Stomach (tissue), 19 donors: ENCODE measurements at places on chromosomes 16 and 17. TPM values are rescaled to one million over a fixed set of nuclear protein-coding genes. Genes with fewer than 3 reads are reported as not detected.

Gene CEP131
- 75.0 TPM for total RNA-seq

DNA sequence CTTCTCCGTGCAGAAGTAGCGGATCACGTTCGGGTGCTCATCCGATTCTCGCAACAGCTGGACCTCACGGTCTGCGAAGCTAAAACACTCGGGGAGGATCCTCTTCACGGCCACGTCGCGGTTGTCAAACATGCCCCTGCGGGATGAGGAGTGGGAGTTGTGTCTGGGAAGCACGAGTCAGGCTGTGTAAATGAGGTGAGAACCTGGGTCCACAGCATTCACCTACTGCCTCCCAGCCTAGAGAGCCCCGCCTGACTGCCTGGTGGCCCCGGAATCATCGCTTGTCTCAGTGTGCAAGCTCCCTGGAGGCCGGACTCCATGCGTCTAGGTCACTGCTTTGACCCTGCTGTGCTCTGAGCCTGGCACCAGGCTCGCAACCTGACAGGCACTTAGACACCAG, 33.9 kb upstream of the ICAM2 start:
- no peak overlapping the region for H3K4me3 ChIP-seq
- H3K36me3 ChIP-seq: peaks cover 100% of the 10 kb centered on the region
- H3K4me1 ChIP-seq: no peaks in the 10 kb centered on the region
- no peaks in the 10 kb centered on the region for H3K27me3 ChIP-seq
- DNase-seq: no peak

GRCh38 chr16:11270602-11271162, 1.6 kb upstream of the TNP2 start:
- no peaks in the 10 kb centered on the region for H3K4me1 ChIP-seq
- DNase-seq: no peak
- no peaks in the 10 kb centered on the region for H3K27me3 ChIP-seq
- H3K4me3 ChIP-seq: no peak overlapping the region
- H3K27ac ChIP-seq: no peak overlapping the region

Gene ADGRG3
- not detected for total RNA-seq

Gene NUP93
- total RNA-seq: 43.2 TPM

DNA sequence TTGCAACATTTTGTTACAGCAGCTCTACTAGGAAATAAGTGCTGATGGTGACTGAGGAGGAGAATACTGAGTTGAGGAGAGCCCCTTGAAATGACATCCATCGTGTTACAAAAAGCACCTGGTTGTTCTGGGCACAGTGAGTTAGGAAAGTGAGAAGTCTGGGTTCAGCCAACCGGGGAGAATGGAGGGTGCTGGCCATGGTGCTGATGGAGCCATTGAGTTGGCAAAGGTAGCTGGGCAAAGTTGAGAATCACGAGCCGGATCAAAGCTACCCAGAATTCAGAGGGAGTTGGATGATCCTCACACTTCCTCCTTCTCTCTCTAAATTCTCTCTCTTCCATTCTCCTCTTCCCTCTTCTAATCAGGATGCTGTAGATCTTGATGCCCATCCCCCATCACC, 35.0 kb upstream of the ASIC2 start:
- no peaks in the 10 kb centered on the region for H3K27me3 ChIP-seq
- no peak for DNase-seq
- no peaks in the 10 kb centered on the region for H3K4me1 ChIP-seq
- H3K27ac ChIP-seq: no peak overlapping the region

Gene CHRNE
- total RNA-seq: not detected

Gene ABR
- 65.5 TPM for total RNA-seq

DNA sequence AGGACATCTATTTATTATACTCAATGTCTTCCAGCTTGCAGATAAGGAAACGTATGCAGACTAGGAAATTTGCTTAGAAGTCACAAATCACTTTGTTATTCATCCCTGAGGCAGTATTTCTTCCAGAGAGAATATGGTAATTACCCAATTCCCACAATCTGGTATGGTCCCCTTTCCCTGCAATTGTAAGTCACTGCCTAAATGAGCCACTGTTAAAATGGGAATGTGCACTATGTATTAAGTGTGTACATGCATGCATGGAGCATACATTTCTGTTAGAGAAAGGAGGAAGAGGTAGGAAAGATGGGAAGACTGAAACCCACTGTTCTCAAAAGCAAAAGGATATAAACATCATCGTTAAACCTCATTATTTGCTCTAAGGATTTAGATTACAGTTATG, 10.0 kb downstream of the NUFIP2 start:
- H3K4me3 ChIP-seq: peak overlapping the region; percentile 18
- H3K36me3 ChIP-seq: peaks cover 39% of the 10 kb centered on the region
- no peak for DNase-seq
- peaks cover 16% of the 10 kb centered on the region for H3K4me1 ChIP-seq
- no peaks in the 10 kb centered on the region for H3K27me3 ChIP-seq
- H3K27ac ChIP-seq: no peak overlapping the region

Gene CHST6
- total RNA-seq: 0.73 TPM

DNA sequence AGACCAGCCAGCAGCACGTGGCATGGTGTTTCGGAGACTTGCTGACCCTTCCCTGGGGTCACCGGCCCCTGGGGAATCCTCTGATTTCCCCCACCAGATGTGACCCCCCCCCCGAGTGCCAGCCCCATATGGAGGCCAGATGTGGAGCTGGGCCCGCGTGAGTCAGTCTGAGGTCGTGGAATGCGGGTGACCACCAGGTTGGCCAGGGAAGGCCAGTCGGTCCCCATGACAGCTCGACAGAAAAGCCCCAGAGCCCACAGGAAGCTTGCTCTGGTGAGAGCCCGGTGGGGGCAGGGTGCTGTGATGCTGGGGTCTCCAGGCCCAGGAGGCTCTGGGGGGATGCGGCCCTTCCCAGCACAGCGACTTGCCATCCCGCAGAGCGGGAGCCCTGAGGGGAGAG, 209.0 kb downstream of the NTN1 start:
- DNase-seq: no peak
- H3K27me3 ChIP-seq: peaks cover 20% of the 10 kb centered on the region
- H3K36me3 ChIP-seq: no peaks in the 10 kb centered on the region

Gene WDR90
- 27.2 TPM for total RNA-seq

GRCh38 chr16:49093939-49094338, 187.7 kb downstream of the CBLN1 start:
- DNase-seq: no peak
- no peak overlapping the region for H3K27ac ChIP-seq
- no peaks in the 10 kb centered on the region for H3K4me1 ChIP-seq
- H3K4me3 ChIP-seq: no peak overlapping the region
- no peaks in the 10 kb centered on the region for H3K27me3 ChIP-seq
- H3K36me3 ChIP-seq: no peaks in the 10 kb centered on the region

DNA sequence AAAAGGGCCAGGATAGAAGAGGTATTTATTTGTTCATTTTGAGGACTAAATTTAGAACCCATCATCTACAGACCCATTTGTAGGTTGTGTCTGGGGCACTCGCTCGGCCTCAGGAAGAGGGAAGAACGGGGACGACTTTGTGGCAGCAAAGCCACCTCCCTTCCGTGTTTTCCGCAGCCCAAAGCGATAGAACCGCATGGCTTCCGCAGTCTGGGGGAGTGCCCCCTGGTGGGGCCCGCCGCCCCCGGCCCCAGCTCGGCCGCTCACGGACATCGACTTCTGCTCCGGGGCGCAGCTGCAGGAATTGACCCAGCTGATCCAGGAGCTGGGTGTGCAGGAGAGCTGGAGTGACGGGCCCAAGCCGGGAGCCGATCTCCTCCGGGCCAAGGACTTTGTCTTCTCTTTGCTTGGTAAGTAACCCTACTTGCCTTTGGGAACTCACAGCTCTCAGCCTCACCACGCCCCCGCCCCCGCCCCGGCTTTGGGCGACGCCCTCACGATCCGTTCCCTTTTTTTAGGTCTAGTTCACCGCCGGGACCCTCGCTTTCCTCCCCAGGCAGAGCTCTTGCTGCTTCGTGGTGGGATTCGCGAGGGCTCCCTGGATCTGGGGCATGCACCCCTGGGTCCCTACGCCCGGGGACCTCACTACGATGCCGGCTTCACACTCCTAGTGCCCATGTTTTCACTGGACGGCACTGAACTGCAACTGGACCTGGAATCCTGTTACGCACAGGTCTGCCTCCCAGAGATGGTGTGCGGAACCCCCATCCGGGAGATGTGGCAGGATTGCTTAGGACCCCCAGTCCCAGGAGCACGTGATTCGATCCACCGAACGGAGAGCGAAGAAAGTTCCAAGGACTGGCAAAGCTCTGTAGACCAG, 681 bp downstream of the TMEM102 start:
- DNase-seq: peak; percentile 53
- H3K36me3 ChIP-seq: no peaks in the 10 kb centered on the region
- H3K4me3 ChIP-seq: peak overlapping the region; percentile 62
- peak overlapping the region; percentile 79 for H3K27ac ChIP-seq

GRCh38 chr16:68273896-68274295, 9.6 kb downstream of the SLC7A6 start:
- no peak overlapping the region for H3K4me3 ChIP-seq
- H3K36me3 ChIP-seq: peaks cover 14% of the 10 kb centered on the region
- H3K4me1 ChIP-seq: peaks cover 45% of the 10 kb centered on the region

Gene USP6
- total RNA-seq: not detected

Gene NAGS
- total RNA-seq: 0.29 TPM

Gene UTS2R
- total RNA-seq: not detected

Gene AGRP
- total RNA-seq: not detected

DNA sequence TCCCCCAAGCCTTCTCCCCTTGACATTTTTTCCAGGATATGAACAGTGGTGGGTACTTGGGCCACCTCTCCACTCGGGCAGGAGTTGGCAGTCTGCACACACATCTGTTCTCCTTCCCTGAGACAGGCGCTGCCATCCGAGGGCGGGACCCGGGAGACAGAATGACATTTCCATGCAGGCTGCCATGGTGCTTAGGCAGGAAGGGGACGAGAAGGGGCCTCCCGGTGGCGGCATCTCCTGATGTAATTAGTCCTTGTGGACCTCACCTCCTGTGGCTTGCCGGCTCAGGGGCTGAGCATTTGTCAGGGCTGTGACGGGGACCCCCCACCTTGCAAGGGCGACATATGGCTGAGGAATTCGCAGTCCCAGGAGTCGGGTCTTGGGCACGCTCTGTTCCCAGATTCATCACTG, 197.2 kb downstream of the FOXL1 start:
- no peak overlapping the region for H3K4me3 ChIP-seq
- DNase-seq: no peak
- no peaks in the 10 kb centered on the region for H3K36me3 ChIP-seq
- no peaks in the 10 kb centered on the region for H3K27me3 ChIP-seq
- no peak overlapping the region for H3K27ac ChIP-seq

Gene KRTAP4-6
- total RNA-seq: not detected

DNA sequence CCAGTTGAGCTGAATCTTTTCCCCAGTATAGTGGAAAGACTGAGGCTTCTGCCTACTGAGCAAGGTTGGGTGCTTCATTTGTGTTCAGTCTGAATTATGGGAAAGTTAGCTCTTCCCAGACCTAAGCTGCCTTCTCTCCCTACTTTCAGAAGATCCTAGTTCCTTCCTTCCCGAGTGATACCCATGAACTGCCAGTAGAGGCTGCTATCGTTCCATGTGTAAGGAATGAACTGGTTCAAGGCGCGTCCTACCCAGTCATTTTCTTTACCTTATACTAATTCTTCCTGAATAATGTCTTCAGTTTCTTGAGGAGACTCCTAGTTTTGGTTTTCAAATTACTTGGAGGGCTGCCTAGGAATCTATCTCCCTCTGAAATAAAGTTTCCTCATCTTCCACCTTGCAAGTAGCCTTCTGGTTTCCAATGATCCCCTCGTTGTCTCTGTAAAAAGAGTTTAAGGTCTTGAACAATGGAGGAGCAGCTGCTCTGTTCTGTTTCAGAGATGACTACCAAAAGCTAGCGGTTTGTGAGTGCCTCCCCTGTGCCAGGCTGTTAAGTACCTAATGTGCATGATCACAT, 934 bp upstream of the AOC2 start:
- H3K4me3 ChIP-seq: no peak overlapping the region
- peak; percentile 87 for DNase-seq
- H3K27ac ChIP-seq: peak overlapping the region; percentile 60
- H3K4me1 ChIP-seq: peaks cover 37% of the 10 kb centered on the region
- peaks cover 76% of the 10 kb centered on the region for H3K36me3 ChIP-seq
- no peaks in the 10 kb centered on the region for H3K27me3 ChIP-seq

Gene KIF19
- total RNA-seq: not detected

GRCh38 chr16:17515421-17516210, 44.9 kb upstream of the XYLT1 start:
- DNase-seq: no peak
- no peaks in the 10 kb centered on the region for H3K36me3 ChIP-seq
- no peaks in the 10 kb centered on the region for H3K4me1 ChIP-seq
- no peaks in the 10 kb centered on the region for H3K27me3 ChIP-seq
- H3K4me3 ChIP-seq: no peak overlapping the region

DNA sequence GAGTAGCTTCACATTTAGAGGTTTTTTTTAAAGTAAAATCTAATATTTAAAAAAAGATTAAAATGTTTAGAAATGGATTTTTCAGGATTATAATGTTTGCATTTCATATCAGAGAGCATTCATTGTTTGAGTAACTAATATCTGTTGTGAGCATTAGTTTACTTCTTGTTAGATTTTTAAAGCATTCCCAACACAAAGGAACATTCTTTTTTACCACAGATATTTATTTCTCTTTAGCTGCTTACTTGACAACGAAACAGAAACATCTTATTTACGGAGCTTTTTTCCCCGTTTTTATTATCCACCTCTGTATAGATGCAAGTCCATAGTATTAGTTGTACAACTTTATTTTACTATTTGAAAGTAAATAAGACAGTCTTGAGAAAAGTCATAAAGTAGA, 53.0 kb downstream of the NFAT5 start:
- no peaks in the 10 kb centered on the region for H3K27me3 ChIP-seq
- H3K4me3 ChIP-seq: no peak overlapping the region
- no peak for DNase-seq
- H3K27ac ChIP-seq: no peak overlapping the region

Gene TBC1D28
- not detected for total RNA-seq

Gene KCNJ12
- total RNA-seq: 2.3 TPM

- no peaks in the 10 kb centered on the region for H3K27me3 ChIP-seq
- no peaks in the 10 kb centered on the region for H3K36me3 ChIP-seq
- peak overlapping the region; percentile 70 for H3K4me3 ChIP-seq
- peak overlapping the region; percentile 86 for H3K27ac ChIP-seq
Observed at GRCh38 chr17:31008374-31009041, 37.7 kb downstream of the RNF135 start.

Gene IRX5
- not detected for total RNA-seq

- peaks cover 14% of the 10 kb centered on the region for H3K4me1 ChIP-seq
- no peaks in the 10 kb centered on the region for H3K36me3 ChIP-seq
- H3K4me3 ChIP-seq: no peak overlapping the region
- H3K27ac ChIP-seq: no peak overlapping the region
- no peak for DNase-seq
- H3K27me3 ChIP-seq: no peaks in the 10 kb centered on the region
Observed at GRCh38 chr16:46873201-46873600, 11.0 kb upstream of the GPT2 start.

Gene KRTAP16-1
- total RNA-seq: not detected

Gene NACA2
- not detected for total RNA-seq
